CD4-positive, alpha-beta T cell treated with Interleukin-21 for 1 hour (primary cell): ENCODE measurements at places on chromosomes 7 and 10.

GRCh38 chr7:16193631-16194030 is 227.7 kb downstream of the CRPPA start:
- DNase-seq, result no peak

DNA sequence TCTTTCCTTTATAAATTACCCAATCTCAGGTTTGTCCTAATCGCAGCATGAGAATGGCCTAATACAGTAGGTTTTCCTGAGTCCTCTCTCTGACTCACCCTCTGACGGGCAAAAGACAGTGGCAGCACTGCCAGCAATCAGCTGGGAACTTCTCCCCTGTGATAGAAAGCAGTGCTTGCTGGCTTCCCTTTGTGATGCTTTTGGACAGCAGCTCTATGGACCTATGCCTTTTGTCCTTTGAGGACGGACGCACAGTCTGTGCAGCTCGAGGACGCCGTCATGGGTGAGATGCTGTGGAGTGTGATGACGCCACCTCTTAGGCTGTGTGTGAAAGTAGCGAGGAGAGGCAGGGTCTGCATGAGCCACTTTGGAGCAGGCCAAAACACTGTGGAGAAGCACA is 68.8 kb downstream of the KIAA1217 start:
- no peak for DNase-seq

GRCh38 chr10:58576751-58577436 is 64.2 kb downstream of the BICC1 start:
- DNase-seq, result no peak

DNA sequence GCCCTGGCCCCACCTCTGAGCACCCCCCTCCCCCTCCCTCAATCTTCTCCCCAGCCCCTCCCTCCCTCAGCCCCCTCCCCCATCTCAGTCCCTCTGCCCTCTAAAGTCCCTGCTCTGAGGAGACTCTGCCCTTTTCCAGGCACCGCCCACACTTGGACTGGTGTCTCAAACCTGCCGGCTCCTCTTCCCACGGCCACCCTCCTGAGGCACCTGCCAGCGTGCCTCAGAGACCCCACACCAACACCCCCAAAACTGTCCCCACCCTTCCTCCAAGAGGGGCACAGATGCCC is 34.6 kb upstream of the HSPB1 start:
- DNase-seq, result no peak

DNA sequence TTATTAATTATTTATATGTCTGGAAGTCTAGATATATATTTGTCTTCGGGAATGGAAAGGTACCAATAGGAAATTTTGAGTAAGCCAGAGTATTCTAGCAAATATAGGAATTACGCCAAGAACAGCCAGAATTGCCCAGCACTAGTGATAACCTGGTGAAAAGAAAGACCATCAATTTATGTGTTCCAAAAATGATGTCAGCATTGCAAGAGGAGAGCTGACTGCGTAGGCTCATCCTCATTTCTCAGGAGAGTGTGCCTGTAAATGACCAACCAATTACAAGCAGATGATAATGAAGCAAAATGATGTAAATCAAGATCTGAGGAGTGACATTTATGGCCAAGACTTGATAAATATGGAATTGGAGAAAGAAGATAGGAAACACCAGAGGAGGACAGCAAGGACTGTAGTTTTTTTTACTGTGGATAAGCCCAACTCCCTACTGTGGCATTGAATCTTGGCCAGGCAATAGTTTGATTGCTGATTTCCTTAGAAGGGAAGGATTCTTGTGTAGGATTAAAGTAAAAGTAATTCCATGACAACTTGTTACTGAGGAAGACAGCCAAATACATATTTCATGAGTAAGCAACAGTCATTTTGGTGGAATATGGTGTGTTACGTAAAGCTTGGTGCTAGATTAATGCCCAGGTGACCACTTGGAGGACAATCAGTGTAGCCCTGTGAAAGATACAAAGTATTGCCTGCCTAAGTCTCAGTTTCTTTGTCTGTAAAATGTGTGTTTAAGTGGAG is 590.8 kb downstream of the AUTS2 start:
- no peak for DNase-seq

- DNase-seq, result peak; percentile 17
Measured at GRCh38 chr10:31929261-31930022, 811 bp upstream of the ARHGAP12 start.

GRCh38 chr10:10499839-10500238 is 517.8 kb upstream of the CELF2 start:
- no peak for DNase-seq

DNA sequence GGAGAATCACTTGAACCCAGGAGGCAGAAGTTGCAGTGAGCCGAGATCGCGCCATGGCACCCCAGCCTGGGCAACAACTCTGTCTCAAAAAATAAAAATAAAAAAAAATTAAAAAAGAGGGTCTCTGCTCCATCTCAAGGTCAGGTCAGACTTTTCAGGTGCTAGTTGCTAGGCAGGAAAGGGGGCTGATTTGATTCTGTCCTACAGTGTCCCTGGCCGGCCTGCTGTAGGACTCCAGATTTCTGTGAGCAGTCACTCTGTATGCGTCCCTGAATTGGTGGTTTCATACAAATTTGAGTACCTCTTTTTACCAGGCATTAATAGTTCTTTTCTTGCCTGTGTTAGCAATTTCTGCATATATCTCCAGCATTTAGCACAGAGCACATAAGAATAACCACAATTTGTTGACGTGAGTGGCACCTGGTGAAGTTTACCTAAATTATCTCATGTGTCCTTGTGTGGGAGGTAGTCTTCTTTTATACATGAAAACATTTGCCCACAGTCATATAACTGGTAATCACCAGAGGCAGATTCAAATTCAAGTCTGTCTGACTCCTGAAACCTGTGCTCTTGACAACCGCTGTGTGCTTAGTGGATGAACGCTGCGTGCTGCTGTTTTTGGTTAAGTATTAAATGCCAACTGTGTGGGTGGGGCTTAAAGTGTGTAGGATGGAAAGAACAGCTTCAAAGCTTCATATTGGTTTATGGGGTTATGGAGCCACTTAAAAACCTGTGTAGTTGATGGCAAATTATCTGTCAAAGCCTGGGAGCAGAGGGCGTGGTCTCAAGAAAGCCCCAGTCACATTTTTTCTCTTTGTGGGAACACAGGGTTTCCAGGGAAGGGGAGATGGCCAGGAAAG is 3.2 kb upstream of the ZNF775 start:
- DNase-seq, result peak; percentile 30

DNA sequence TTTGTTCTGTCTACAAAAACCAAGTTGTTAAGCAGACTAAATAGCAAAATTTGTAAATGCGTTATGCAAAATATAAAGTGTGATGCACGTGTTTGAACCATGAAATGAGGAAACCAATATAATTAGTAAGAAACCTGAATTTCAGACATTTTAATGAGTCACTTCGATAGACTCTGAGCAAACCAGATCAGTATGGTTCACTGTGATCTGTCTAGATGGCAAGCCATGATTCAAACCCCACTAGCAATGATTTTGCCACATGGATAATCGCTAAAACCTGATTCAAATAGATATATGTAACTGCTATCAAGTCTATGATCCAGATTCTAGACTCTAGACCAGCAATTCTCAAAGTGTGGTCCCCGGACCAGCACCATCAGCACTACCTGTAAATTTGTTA is 24.8 kb downstream of the ZC3HAV1 start:
- DNase-seq, result no peak

DNA sequence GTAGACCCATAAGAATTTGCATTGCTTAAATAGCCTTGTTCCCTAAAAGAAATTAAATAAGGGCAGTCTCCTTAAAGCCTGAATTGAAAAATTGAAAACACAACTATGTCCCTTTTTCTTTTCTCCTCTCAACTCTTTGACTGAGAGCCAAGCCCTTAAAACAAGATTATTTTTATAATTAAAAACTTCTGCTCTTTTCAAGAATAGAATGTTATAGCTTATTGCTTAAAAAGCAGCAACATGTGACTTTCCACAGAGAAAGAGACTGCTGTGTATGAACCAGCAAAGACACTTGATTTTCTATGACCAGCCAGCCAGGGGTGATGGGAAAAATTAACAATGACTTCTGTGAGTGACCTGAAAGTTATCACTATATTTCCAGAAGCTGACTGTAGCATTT is 295.2 kb upstream of the CELF2 start:
- no peak for DNase-seq

- no peak for DNase-seq
Measured at GRCh38 chr7:47571331-47572093, 10.4 kb downstream of the TNS3 start.

- no peak for DNase-seq
Measured at GRCh38 chr10:13816195-13816925, 229.6 kb downstream of the PRPF18 start.
